RCC 7860 (cell line): ENCODE measurements at places on chromosomes 7 and 10.

- DNase-seq = no peak
These were observed 31.6 kb downstream of the ABCB5 start for GRCh38 chr7:20647036-20647435.

- no peak for DNase-seq
These were observed 219.2 kb upstream of the CTBP2 start for GRCh38 chr10:125379592-125379991.

DNA sequence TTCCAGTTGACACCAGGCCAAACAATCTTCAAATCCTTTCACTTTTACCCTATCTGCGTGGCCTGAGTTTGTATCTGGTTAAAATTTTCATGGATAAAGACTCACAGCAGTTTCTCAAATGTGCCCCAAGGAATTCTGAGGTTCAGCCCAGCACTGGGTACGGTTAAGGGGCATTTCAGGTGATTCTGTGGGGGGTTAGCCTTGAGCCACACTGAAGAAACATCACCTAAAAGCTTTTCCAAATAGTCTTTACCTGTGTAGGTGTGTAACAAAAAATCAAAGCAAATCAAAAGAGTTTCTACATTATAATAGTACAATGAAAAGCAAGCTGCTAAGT lies 83.8 kb upstream of the DNAJC1 start:
- no peak for DNase-seq

- DNase-seq = no peak
These were observed 220.2 kb downstream of the JAZF1 start for GRCh38 chr7:27960415-27960814.

GRCh38 chr7:80859272-80859970 lies 59.4 kb downstream of the SEMA3C start:
- no peak for DNase-seq

DNA sequence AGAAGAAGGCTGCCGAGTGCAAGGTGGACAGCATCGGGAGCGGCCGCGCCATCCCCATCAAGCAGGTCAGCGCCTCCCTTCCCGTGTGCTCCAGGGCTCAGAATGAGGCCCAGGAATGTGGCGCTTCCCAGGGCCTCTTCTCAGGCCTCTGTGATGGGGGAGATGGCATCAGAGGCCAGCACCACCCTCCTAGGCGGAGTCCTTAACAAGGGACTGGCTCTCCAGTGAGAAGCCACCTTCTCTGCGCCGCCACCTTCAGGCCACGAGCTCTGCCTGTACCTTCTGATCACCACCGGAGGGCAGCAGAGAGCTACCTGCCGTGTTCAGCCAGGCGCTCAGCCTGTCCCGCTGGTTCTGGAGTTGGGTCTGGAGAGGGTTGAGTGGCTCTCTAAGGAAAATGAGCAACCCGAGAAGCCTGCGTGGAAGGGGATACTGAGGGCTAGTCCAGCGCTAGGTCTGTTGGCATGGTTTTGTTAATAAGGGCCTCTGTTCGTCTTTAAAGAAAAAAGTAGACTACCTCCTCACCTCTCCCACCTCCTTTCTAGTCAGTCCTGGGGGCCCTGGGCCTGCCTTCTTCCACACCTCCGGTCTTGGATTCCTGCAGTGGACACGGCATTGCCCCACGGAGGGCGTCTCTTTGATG lies 37.7 kb downstream of the AGAP3 start:
- DNase-seq = peak; percentile 83

DNA sequence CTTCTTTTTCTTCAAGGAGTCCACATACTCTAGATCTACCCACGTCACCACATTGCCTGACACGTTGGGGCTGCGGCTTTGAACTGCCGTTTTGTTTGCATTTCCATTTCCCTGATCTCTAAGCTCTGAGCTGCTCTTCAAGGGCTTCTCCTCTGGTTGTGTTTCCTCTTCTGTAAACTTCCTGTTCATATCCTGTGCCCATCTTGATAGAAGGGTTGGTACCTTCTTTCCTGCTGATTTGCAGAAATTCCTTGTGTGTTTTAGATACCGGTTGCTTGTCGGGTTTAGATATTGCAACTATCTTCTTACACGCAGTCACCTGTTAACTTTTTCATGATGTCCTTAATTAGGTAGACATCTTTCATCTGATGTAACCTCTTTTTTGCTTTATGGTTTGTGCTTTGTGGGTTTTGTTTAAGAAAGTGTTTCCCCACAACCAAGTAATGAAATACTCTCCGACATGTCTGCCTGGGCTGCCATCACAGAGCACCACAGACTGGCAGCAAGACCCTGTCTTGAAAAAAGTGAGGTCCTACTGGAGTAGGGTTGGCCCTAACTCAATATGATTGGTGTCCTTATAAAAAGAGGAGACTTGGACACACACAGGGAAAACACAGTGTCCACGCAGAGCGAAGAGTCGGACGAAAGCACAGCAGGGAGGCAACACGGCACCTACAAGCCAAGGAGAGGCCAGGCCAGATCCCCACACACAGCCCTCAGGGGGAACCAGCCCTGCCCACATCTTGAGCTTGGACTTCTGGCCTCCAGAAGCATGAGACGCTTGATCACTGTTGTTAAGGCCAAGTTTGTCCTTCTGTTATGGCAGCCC lies 99.1 kb upstream of the PDGFA start:
- DNase-seq = no peak

- no peak for DNase-seq
These were observed 1.2 kb downstream of the FERD3L start for GRCh38 chr7:19143881-19144574.

GRCh38 chr10:14608381-14609001 lies 166.2 kb downstream of the FAM107B start:
- no peak for DNase-seq

GRCh38 chr7:6705959-6706665 lies 635 bp downstream of the ZNF12 start:
- peak; percentile 29 for DNase-seq

DNA sequence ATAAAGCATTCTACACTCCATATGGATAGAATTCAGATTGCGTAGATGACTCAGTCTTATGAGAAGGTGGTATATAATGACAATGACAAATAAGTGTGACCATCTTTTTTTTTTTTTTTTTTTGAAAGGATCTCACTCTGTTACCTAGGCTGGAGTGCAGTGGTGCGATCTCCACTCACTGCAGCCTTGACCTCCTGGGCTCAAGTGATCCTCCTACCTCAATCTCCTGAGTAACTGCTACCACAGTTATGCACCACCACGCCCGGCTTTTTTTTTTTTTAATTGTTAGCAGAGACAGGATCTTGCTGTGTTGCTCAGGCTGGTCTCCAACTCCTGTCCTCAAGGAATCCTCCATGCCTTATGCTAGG lies 43.2 kb upstream of the NRP1 start:
- DNase-seq = peak; percentile 78

GRCh38 chr7:158302274-158303070 lies 285.2 kb downstream of the PTPRN2 start:
- no peak for DNase-seq

DNA sequence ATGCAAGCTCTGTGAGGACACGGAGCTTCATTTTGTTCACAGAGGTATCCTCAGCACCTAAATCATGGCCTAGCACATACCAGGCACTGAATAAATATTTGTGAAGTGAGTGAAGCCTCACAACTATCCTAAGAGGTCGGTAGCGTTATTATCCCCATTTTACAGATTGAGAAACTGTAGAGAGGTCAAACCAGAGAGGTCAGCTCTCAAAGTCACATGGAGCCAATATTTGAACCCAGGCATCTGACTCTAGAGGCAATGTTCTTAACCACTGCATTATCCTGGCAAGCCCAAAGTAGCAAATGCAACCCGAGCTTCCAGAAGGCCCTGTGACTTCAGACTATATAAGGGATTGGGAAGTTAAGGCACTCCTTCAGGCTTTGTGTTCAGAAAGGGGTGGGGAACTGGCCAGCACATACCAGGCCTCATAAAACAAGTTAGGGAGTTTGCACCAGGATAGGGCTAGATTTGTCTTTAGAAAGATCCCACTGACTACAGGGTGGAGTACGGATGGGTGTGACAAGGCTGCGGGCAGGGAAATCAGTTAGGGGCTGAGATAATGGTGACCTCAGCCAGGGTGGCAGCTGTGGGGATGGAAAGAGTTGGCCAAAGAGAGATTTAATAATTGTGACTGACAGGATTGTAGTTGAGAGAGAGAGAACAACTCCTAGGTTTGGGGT lies 101.4 kb downstream of the TBXAS1 start:
- DNase-seq = no peak

- DNase-seq = no peak
These were observed 48.7 kb downstream of the SP8 start for GRCh38 chr7:20737840-20738448.

- DNase-seq = no peak
These were observed 162.1 kb downstream of the NRG3 start for GRCh38 chr10:82037076-82037475.

GRCh38 chr7:80942261-80943041 lies 23.6 kb upstream of the SEMA3C start:
- DNase-seq = peak; percentile 100

DNA sequence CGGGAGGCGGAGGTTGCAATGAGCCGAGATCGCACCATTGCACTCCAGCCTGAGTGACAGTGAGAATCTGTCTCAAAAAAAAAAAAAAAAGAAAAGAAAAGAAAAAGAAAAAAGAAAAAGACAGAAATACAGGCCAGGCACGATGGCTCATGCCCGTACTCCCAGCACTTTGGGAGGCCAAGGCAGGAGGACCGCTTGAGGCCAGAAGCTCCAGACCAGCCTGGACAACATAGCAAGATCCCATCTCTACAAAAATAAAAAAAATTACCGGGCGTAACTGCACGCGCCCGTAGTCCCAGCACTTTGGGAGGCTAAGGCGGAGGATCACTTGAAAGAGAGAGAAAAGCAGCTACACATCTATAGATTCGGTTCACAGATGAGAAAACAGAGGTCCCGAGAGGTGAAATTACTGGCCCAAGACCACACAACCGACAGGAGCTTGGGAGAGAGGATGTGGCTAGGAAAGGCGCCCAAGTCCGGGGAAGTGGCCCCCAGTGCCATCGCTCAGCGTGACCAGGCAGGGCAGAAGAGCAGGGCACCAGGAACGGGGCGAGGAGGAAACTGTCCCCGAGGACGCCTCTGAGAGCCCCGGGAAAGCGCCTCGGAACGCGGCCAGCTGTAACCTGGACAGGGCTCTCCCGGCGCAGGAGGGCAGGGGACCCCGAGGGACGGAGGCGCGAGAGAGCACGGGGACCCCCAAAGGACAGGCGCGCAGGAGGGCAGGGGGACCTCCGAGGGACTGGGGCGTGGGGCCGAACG lies 612 bp downstream of the SNX8 start:
- DNase-seq = peak; percentile 41

- DNase-seq = no peak
These were observed 301.7 kb downstream of the DGKB start for GRCh38 chr7:14600766-14601367.

- peak; percentile 62 for DNase-seq
These were observed 63.5 kb downstream of the ZNF365 start for GRCh38 chr10:62437696-62438095.

DNA sequence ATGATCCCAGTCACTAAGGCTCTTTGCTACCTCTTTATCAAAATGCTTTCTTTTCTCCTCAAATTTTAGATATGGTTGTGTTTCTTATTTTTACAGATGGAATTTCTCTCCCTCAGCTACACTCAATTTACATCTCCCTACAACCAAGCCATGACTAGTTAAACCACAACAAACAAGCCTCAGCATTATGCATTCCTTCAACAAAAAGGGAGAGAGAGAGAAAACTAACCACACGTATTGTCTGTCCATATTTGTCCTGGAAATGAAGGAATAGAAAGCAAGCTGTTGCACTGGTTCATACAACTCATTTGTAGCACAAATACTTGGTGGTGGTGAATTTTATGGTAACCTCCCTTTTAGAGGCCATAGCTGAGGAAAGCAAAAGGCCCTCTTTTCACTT lies 286.4 kb downstream of the AHR start:
- DNase-seq = no peak

DNA sequence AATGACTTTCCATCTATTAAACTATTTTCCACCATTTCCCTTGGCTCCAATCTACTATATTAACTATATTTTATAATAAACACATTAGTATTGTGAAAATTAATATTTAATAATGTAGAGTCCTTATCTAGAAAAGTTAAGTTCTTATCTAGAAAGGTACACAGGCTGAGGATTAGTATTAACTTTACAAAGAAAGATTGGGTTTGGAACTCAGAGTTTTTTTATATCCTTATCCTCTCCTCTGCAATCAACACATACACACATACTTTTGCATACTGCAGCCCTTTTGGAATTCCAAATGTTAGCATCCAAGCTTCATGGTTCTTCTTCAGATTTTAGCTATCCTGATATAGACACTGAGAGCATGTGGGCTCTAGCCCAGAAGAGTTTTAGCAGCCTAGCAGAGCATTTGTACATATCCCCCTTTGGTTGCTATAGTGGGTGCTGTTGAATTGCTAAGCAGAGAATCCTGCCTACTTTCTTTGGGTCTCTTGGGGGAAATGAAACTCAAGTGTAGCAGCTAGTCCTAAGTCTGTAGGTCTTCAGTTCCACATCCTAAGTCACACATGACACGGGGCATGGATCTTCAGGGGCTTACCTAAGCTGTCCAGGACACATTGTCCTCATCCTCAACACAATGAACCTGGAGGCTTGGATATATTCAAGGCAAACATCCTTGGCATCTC lies 874.6 kb downstream of the LRMDA start:
- no peak for DNase-seq

- DNase-seq = no peak
These were observed 352.3 kb upstream of the PODXL start for GRCh38 chr7:131908714-131909113.

DNA sequence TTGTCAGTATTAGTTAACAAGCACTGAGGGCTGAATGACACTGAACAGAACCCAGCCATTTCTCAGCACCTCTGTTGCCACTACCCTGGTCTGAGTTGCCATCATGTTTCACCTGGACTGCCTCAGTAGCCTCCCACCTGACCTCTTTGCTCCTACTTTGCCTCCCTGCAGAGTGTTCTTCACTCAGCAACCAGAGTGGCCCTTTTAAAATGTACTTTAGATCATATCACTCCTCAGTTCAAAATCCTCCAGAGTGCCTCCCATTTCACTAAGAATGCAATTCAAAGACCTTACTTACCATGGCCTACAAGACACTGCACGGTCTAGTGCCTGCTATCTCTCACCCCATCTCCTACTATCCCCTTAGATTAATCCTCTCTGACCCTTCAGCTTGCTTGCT lies 214.5 kb downstream of the AUTS2 start:
- DNase-seq = no peak

GRCh38 chr10:126659750-126660149 lies 10.7 kb downstream of the C10orf90 start:
- DNase-seq = no peak

DNA sequence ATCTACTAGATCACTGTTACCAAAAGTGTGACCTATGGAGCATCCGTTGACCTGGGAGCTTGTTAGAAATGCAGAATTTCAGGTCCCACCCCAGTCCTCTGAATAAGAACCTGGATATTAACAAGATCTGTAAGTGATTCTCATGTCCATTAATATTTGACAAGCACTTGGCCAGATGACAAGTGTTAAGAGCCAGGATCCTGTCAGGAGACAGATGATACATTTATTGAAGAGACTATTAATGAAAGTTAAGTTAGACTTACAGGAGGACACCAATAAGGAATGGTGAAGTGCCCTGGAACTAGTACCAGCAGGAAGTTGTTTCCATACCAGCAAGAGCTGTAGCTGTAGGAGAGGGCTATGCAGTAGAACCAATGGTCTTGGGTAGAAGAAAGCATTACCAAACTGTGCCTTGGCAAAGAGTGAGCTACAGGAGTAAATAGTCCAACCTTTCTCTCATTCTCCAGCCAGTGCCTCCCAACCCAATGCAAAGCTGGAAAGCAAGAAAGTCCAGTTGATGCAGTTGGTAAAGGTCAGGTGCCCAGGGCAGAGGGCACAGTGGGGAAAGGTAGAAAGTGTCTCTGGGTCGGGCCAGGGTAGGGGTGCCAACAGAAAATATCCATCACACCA lies 35.3 kb upstream of the ADD3 start:
- no peak for DNase-seq

- no peak for DNase-seq
These were observed 15.6 kb upstream of the SH3PXD2A start for GRCh38 chr10:103871006-103871405.
